ENCODE measurements at places on chromosomes 12 and 14. TPM values are rescaled to one million over a fixed set of nuclear protein-coding genes. Genes with fewer than 3 reads are reported as not detected.

The ATL1 gene
- not detected for total RNA-seq

The CD4 gene
- total RNA-seq = not detected

The GALNT16 gene
- 3.8 TPM for total RNA-seq

DNA sequence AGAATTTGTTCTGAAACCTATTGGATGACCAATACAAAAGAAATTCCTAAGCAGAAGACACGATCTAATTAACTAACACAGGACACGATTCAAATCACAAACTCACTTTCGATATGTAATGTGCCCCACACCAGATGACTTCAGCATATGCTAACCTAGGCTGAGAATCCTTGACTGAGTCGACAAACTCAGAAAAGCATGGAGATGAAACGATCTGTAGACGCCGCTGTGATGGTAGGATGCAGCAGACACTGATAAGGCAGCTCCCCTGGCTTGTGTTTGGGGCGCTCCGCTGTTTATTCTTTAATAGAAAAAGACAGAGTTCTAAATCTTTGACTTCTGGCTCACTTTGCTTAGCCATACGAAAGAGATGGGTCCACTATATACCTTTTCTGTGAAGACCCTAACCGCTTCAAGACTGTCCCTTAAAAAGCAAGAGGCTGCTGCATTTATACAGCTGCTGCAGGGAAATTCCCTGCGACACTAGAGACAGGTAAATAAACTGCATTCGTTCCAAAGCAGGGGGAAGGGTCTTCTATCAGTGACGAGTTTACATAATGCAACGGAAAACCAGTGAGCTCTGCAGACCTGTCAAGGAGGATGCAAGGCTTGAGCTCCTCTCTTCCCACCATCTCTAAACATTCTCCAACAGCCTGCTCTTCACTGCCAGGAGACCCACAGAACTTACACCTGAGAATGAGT, 929 bp downstream of the CHD8 start:
- DNase-seq = no peak
